CD4-positive, alpha-beta T cell treated with Interleukin-4 for 4 hours (primary cell): ENCODE measurements at places on chromosomes 4 and X.
A peak's percentile ranks its signal among the peaks of the same experiment; 100 is the strongest.

- DNase-seq = no peak
These were observed 7.8 kb upstream of the NUP54 start for GRCh38 chr4:76155979-76156378.

- DNase-seq = no peak
These were observed 131.2 kb upstream of the SMARCAD1 start for GRCh38 chr4:94076498-94076897.

GRCh38 chr4:42341518-42342026 is 55.7 kb upstream of the SHISA3 start:
- DNase-seq = no peak

- no peak for DNase-seq
These were observed 9.1 kb downstream of the PITX2 start for GRCh38 chr4:110613745-110614144.

- DNase-seq = no peak
These were observed 339.9 kb upstream of the NOCT start for GRCh38 chr4:138675685-138676084.

- no peak for DNase-seq
These were observed 135.1 kb downstream of the PLS3 start for GRCh38 chrX:115696039-115696438.

DNA sequence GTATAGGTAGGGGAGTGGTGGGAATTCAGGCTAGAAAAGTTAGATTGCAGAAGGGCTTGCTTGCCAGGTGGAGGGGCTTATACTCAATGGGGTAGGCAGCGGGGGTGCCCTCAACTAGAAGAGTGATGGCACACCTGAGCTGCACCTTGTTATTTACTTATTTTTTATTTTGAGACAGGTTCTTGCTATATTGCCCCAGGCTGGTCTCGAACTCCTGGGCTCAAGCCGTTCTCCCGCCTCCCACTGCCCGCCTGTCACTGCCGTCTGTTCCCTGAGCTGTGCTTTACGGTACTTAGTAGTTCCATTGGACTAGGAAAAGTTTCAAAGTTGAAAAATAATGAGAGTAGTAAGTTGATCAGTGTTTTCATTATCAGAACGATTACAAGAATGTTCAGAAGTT is 2.0 kb downstream of the ZFX start:
- DNase-seq = no peak

DNA sequence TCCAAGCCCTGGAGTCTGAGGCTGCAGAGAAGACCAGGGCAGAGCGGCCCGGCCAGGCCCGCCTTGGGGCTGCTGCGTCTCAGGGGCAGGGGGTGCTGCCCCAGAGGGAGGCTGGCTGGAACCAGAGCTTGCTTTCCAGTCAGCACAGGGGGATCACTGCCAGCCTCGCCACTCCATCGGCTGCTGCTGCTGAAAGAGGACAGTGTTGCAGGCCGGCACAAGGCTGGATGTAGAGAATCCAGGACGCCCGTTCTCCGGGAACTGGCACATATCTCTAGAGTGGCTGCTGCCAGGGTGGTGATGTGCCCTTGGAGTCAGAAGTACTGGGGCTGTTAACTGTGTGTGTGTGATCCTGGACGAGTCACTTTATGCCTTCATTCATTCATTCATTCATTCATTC is 31.9 kb upstream of the SORCS2 start:
- DNase-seq = no peak

GRCh38 chrX:12366440-12366839 is 228.2 kb downstream of the FRMPD4 start:
- DNase-seq = no peak

- no peak for DNase-seq
These were observed at the start of gene STBD1 for GRCh38 chr4:76305971-76306881. STBD1 (plus strand) TSS chr4:76306733; CDS start chr4:76306770, 37 bp downstream.

GRCh38 chr4:36325926-36326325 is 44.5 kb downstream of the DTHD1 start:
- DNase-seq = no peak

DNA sequence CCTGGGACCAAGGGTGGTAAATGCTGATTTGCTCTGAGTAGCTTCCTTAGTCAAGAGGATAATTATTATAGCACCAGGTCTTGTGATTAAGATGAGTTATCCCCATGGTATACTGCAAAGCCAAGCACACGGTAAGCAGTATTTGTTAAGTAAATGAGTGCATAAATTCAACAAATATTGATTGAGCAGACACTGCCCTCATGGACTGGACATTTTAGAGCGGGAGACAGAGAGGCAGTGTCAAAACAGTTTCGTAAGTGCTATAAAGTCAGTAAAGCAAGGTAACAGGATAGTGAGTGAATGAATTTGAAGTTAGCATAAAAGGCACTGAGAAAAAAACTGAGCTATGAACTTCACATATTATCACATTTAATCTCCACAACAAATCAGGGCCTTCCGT is 13.9 kb downstream of the PHF8 start:
- DNase-seq = no peak

DNA sequence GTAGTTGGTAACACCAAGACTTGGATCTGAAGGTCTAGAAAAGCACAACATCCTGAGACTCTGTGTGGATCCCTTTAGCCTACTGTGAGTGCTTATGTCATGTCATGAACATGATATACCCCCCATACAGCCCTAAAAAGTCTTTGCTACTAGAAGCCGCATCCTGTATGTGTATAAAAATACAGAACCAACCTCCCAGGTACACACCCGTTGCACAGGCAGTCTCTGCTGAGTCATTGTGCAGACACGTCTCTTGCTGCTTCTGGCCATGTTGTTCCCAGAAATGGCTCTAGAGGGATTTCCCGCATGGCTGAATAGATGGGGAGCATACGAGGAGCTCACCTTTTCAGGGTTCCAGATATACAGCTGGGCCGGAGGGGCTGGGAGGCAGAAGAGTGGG is 93.3 kb downstream of the MAMLD1 start:
- DNase-seq = no peak

DNA sequence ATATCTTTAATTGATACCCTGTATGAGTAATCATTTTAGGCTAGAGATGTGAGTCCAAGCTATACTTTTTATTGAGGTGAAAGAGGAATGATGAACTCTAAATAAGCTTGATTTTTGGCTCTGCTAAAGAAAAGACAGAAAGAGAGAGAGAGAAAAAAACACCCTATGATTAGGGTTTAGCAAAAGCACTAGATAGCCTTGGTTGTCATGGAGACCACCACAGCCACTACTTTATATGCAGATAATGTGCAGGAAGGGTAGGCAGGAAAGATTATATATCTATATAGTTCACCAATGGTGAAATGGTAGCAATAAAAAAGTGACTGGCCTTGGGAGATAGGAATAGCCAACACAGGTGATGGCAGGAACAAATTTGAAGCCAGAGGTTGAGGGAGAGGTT is 69.9 kb upstream of the CAMK2D start:
- no peak for DNase-seq

DNA sequence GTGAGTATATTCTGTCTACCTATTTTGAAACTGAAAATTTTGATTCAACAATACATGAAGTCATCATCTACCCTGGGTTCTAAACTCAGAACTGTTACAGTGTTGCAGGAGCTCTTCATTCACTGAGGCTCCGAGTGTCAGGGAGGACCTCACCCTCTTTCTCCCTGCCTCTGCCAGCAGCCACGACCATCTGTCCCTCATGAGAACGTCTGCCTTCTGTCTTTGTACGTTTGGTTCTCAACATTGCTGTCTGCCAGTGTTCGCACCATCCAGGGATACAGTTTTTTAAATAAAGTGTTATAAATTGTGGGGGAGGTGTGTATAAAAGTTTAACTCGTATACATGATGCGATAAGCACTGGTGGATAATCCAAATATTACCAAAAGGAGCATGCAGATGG is 55.5 kb downstream of the TRAPPC11 start:
- no peak for DNase-seq

DNA sequence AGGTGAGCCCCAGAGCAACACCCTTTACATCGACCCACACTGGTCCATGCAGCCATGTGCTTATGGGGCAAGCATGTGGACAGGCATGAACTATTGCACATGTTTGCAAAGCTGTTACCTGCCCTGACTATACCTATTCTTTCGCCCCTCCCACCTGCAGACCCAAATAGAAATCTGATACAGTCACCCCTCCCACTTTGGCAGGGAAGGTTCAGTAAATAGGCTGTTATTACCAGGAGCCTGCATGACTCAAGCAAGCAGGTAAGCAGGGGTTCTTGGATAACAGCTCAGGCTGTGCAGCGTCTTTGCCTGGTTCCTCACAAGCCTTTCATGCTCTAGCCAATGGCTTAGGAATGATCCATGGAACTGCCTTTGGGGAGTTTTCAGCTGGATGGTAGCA is 122.7 kb upstream of the DIPK2B start:
- DNase-seq = no peak

GRCh38 chr4:149754526-149754925 is 61.1 kb downstream of the IQCM start:
- DNase-seq = no peak

DNA sequence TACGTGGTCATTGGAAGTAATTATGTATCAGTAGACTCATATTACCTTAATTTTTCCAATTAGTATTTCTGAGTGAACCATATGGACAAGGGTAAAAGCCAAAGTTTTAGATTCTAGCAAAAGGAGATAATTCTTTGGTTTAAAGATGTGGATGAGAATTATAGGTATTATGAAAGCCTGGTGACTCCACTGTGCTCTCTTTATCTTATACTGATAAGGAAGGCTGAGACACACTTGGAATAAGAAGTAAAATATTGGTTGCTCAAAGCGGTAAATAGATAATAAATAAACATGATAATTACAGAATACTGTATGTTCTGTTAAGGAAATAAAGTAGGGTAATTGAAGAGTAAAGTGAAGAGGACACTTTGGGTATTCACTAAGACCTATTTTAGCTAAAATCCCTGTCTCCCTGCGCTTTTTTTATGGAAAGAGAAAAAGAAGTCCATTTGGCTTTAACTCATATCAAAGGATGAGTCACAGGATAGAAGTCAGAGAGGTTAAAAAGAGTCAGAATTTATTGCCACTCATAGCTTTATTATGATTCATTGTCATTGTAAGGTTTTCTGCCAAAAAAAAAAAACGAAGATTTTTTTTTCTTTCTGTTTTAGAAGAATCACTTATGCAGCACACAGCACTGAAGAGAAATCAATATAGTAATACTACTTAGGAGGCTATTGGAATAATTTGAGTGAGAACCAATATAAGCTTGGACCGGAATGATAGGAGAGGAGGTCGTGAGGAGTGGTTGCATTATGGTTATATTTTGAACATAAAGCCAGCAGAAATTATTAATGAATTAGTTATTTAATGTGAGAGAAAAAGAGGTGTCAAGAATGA is 2463.1 kb downstream of the ARAP2 start:
- no peak for DNase-seq

DNA sequence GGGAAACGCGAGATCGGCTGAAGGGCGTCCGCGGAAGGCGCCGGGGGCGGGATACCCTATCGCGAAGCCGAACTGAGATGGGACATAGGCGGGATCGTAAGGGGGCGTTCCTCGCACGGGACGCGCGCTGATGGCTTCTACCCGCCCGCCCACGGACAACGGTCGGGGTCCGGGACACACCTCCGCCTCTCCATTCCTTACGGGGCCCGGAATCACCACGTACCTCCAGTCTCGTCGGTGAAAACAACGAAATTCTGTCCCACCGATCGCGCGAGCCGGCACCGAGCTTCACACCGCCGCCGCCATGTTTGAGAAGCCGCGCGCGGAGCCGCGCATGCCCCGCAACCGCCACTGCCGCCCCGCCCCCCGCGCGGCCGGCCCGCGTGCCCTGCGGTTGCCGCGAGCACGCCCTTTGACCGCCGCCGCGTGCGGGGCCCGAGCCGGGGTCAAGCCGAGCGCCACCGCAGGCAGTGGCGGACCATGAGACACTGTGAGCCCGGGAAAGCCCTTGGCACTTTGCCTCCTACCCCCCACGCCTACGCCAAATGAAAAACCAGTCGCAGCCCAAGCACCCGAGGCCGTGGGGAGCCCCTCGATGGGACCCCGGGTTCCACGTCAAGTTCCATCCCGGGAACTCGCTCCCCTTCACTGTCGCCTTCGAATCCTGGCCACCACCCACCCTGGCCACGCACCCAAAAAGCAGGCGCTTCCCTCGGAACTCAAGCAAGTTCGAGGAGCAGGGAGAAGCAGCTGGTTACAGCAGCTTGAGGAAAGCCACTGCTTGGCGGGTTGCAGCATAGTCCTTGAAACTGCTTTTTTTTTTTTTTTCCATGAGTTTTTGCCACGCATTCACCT is at the start of gene SCML2:
Gene SCML2 (minus strand): TSS at position 320 of the 855 bp plus-strand sequence. CDS start 20,617 bp downstream, outside the sequence.
- DNase-seq = no peak

- DNase-seq = no peak
These were observed 415 bp downstream of the SHISA3 start for GRCh38 chr4:42397635-42398170.

- no peak for DNase-seq
These were observed 112.4 kb upstream of the EDA2R start for GRCh38 chrX:66751136-66751782.

DNA sequence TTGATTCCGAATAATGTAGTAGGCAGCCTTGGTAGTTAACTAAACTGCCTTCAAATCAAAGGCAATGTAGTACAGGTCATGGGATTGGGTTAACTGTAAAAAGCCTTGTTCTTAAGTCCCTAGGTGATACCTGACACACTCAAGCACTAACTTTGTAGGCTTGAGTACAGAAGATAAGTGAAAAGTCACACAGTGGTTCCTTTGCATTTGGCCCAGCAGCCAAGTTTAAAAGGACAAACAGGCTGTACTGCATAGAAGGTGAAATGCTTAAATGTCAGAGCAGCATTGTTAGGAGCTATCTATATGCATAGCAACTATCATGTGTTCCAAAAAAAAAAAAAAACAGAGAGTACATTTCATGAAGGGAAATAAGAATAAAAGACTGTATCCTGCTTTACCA is 178.4 kb downstream of the ATOH1 start:
- DNase-seq = no peak

DNA sequence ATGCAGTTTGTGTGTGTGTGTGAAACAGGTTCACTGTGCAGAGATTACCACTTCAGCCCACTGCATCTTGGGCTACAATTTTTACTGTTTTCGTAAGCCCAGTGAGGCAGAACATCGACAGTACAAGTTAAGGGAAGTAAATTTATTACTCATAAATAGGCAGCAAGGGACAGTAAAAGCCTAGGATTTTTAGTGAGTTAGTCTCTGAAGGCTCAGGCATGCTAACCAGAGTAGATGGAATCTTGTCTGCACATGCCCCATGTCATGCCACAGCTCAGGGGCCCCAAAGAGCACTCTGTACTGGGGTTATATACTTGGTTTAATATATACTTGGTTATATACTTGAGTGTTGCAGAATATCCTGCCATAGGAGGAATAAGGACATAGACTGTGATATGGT is 825.7 kb downstream of the TECRL start:
- no peak for DNase-seq

DNA sequence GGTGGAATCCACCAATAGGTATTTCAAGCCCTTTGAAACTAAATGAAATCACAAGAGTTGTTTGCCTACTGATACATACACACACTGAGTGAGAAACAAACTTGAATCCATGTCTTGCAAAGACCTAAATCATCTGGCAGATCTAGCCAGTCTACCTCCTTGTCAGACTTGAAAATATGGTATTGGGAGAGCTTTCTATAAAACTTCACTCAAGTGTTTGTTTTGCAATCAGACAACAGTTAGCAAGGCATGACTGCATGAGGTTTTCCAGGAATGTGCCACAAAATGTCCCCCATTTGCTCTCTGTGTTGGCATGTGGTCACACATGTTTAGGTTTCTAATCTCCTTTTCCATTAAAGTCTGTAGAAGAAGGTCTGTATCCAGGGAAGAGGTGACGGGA is 52.4 kb downstream of the MAP3K15 start:
- no peak for DNase-seq

GRCh38 chrX:30881797-30882196 is 7.3 kb downstream of the TAB3 start:
- DNase-seq = no peak

- DNase-seq = peak; percentile 18
These were observed at the start of gene CYSLTR1 for GRCh38 chrX:78327370-78328086. CYSLTR1 (minus strand) TSS chrX:78327611; CDS start chrX:78273746, 53,865 bp downstream.

GRCh38 chrX:352582-353314 is 34.0 kb downstream of the PPP2R3B start:
- no peak for DNase-seq
